ENCODE measurements at places on chromosomes 4 and X.

GRCh38 chr4:4609622-4610334, 67.9 kb upstream of the STX18 start:
- no peak for DNase-seq

DNA sequence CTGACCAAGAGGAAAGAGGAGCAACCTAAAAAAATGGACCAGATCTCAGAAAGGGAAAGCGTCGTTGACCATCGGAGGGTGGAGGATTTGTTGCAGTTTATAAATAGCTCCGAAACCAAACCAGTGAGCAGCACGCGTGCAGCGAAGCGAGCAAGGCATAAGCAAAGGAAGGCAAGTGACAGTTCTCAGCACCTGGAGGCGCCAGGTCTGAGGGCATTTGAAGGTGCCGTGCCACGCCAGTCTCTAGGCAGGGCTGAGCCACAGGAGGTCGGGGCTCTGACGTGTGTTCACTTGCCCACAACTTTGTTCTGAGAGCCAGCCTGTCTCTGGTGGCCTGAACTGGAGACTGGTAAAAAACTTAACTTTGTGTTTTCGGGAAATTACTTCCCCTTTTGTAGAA, 59.7 kb downstream of the TNIP2 start:
- DNase-seq: no peak

GRCh38 chr4:86055898-86056297, 304.0 kb downstream of the MAPK10 start:
- DNase-seq: no peak

DNA sequence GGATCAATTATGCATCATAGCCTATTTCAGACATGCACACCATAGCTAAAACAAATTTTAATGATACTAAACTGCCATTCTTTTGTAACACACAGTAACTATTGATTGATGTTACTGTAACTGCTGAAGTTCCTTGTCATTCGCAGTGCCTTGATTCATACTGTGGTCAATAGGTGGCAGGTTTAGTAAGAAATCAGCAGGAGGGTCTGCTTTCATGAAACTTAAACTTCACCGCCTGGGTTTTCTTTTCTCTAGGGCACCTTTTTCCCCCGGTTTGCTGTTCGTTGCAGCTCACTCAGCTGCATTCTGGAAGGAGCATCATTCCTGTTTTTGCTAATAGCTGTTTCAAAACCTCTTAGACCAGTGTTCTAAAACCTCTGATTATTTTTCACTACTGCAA, 88.1 kb downstream of the RPA4 start:
- no peak for DNase-seq

GRCh38 chrX:50579955-50580354, 109.3 kb upstream of the DGKK start:
- peak; percentile 17 for DNase-seq

GRCh38 chrX:12971282-12972003, 3.5 kb upstream of the TMSB4X start:
- DNase-seq: no peak
